ENCODE measurements at places on chromosomes 7 and 10.
A peak's percentile ranks its signal among the peaks of the same experiment; 100 is the strongest.

DNA sequence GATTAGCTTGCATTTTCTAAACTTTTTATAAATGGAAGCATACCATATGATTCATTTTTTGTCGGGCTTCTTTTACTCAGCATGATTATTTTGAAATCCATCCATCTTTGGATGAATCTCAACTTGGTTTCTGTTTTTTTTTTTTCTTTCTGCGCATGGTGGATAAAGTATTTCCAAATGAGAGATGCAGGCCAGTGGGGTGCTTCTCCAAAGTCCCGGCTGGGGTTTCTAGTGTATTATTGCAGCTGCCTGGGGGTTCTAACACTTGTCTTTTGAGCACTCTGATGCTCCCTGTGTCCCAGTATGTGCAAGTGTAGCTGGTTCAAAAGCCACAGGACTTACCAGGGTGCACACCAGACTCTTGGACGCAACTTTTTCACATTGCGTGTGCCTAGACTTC is 70.9 kb upstream of the LOXL4 start:
- DNase-seq = no peak

- DNase-seq = peak; percentile 47
Measured at GRCh38 chr10:91409069-91409868, 875 bp upstream of the HECTD2 start.

DNA sequence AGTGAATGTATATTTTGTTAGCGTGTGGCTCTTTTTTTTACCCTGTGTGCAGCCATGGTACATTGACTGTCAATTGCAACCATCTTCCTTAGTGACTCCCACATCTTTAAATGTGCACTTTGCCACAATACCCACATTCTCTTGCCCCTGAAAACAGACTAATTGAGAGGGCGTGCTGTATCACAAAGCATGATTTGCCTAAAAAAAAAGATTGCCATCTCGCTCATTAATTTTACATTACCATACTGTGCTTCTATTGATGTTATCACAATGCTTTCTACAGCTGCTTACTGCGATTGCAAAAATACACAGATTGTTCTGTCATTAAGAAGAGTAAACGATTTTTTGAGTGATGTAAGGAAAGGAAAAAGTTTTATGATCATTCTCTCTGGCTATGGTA is 613.1 kb upstream of the NRP1 start:
- no peak for DNase-seq

DNA sequence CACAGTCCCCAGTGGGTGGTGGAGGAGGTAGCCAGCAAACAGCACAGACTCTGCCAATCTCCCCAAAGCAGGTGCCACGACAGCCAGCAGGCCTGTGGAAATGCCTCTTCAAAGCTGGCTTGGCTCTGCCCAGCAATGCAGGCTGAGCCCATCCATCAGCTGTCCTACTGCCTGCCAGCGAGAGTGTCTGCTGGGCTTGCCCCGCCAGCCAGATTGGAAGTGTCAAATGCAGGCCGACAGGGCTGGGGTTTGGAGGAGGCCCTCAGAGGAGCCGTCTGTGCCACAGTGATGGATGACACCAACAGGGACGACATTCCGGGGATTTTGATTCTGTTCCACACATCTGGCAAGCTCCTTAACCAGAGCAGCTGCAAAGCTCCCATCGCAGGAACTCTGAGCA is 16.7 kb downstream of the HABP2 start:
- no peak for DNase-seq
